ENCODE measurements at places on chromosomes 7 and 10. TPM values are rescaled to one million over a fixed set of nuclear protein-coding genes. Genes with fewer than 3 reads are reported as not detected.

Gene LRRC18
- total RNA-seq = not detected

Gene CYP3A4
- total RNA-seq = not detected

Gene MALRD1
- total RNA-seq = not detected

Gene NAT16
- total RNA-seq = not detected

Gene CEP55
- total RNA-seq = 4.6 TPM

Gene MUC12
- not detected for total RNA-seq

Gene ING3
- 49.3 TPM for total RNA-seq

Gene GPR37
- not detected for total RNA-seq

Gene GNAT3
- total RNA-seq = not detected

Gene TACR2
- not detected for total RNA-seq

Gene ASAH2
- total RNA-seq = 1.6 TPM

Gene MKX
- not detected for total RNA-seq

Gene CDK1
- total RNA-seq = 2.1 TPM

Gene ARID5B
- 169 TPM for total RNA-seq

Gene CLRN3
- not detected for total RNA-seq

Gene GRID2IP
- total RNA-seq = 0.15 TPM

Gene ADAMTS14
- total RNA-seq = not detected

Gene GDF2
- total RNA-seq = not detected

Gene VAX1
- not detected for total RNA-seq

Gene BHLHA15
- not detected for total RNA-seq

Gene EN2
- not detected for total RNA-seq

Gene PKD2L1
- not detected for total RNA-seq

Gene GPR85
- not detected for total RNA-seq

Gene SPDYE2
- total RNA-seq = 0.39 TPM

Gene TSPAN15
- 4.3 TPM for total RNA-seq

Gene H2BK1
- total RNA-seq = 3.8 TPM

Gene ADRB1
- total RNA-seq = 0.17 TPM

Gene FAM237B
- not detected for total RNA-seq

Gene SFRP4
- total RNA-seq = not detected

Gene COL28A1
- total RNA-seq = 0.35 TPM

Gene ATXN7L1
- total RNA-seq = 78.9 TPM

Gene LRRC4
- not detected for total RNA-seq

Data from CD4-positive, CD25-positive, alpha-beta regulatory T cell (primary cell).